M059J (cell line): ENCODE measurements at places on chromosomes 5 and 9. TPM values are rescaled to one million over a fixed set of nuclear protein-coding genes. Genes with fewer than 3 reads are reported as not detected.
A peak's percentile ranks its signal among the peaks of the same experiment; 100 is the strongest.

GRCh38 chr5:71537687-71538086 is 49.5 kb upstream of the MCCC2 start:
- no peak for DNase-seq

- DNase-seq = no peak
Observed at GRCh38 chr5:2742921-2743679, 8.4 kb downstream of the IRX2 start.

- peak; percentile 9 for DNase-seq
Observed at GRCh38 chr9:2181792-2182191, 166.6 kb downstream of the SMARCA2 start.

DNA sequence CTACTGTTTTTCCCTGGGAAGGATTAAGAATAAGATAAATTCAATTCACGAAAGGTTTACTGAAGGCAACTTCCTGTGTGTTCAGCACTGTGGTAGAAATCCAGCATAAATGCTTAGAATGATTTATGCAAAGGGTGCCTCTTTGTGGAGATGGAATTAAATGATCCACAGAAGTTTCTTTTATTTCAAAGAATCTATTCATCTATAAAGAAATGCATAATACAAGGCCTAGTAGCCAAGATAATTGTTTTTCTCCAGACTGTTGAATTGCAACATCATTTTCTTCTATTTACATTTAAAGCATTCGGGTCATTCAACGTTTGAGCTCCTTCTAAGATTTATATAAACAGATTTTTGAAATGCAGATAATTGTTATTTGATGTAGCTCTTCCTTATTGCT is 138.8 kb upstream of the NFIL3 start:
- no peak for DNase-seq

GRCh38 chr5:98268162-98268860 is 505.2 kb upstream of the RGMB start:
- no peak for DNase-seq

- peak; percentile 38 for DNase-seq
Observed at GRCh38 chr5:101679816-101680215, 616.3 kb downstream of the SLCO4C1 start.

DNA sequence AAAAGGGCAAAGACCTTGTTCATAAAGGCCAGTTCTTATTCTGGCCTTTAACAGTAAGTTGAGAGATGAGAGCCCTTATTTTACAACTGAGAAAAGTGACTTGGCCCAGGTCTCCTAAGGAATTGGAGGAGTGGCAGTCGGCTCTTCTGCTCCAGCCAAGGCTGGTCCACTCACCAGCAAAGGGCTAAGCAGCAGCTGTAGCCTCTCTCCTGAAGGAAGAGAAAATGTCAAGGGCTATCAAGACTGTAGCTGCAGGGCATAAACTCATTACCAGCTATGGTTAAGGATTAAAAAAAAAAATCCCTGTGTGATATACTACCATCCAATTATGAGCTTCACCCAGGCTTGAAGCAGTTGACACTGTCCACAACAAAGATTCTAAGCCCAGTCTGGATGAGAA is 138.6 kb upstream of the RAD23B start:
- peak; percentile 23 for DNase-seq

DNA sequence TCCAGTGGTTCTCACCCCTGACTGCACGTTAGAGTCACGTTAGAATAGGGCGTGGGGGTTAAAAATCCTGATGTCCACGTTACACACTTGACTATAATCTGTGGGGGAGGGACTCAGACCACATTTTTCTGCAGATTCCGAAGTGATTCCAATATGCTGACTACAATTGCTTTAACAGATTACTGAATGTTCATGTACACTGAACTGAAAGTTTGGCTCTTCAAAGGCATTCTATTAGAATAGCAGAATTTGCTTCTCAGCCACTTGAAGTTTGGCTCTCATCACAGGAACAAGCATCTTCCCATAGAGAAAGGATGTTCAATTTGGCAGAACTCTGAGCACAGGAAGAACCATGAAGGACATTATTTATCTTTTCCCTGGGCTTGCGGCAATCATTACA is 84.5 kb downstream of the HAPLN1 start:
- DNase-seq = no peak

GRCh38 chr5:43412156-43412555 is at the start of gene CCL28:
Gene CCL28 (minus strand): TSS chr5:43412391. CDS start chr5:43412316, 75 bp downstream.
- no peak for DNase-seq

- no peak for DNase-seq
Observed at GRCh38 chr9:135307300-135307699, 172.3 kb upstream of the PPP1R26 start.

DNA sequence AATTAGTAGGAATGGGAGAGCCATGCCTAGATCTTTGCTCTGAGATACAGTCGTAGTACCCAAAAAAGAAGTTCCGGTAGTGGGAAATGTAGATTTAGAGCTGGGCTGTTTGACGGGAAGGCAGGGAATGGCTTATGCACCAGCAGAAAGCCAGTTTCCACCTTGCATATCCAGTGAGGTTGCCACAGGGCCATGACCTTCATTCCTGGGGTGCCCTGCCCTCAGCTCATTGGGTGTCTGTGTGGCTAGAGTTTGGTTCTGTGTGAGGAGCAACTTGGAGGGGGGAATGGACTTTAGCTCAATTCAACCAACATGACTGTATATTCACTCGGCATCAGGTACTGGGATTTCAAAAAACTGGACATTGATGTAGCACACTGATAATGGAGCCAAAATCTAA is 300.1 kb downstream of the MLLT3 start:
- no peak for DNase-seq

GRCh38 chr9:69173891-69174615 is at the start of gene TJP2:
Gene TJP2 (plus strand): TSS chr9:69174277. CDS start chr9:69174373, 96 bp downstream.
- peak; percentile 80 for DNase-seq

- no peak for DNase-seq
Observed at GRCh38 chr5:51651476-51651875, 268.2 kb downstream of the ISL1 start.

- DNase-seq = peak; percentile 87
Observed at GRCh38 chr5:14036514-14036913, 92.0 kb upstream of the DNAH5 start.

DNA sequence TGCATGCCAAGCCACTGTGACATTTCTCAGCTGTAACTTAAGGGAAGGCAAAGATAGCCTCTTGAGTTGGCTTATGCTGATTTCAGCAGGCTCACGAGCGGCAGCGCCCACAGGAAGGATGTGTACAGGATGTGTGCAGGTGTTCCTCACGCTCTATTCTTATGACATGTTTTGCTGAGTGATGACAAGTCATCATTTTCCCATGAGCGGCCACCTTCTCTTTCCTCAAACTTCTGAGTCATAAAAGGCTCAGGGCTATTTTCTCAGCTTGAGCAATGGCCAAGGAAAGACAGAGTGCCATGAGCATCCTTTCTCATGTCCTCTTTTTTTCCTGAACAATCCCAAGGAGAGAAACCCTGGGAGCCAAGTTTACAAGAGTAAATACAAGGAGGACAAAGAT is 365.9 kb downstream of the PLK2 start:
- DNase-seq = peak; percentile 95

DNA sequence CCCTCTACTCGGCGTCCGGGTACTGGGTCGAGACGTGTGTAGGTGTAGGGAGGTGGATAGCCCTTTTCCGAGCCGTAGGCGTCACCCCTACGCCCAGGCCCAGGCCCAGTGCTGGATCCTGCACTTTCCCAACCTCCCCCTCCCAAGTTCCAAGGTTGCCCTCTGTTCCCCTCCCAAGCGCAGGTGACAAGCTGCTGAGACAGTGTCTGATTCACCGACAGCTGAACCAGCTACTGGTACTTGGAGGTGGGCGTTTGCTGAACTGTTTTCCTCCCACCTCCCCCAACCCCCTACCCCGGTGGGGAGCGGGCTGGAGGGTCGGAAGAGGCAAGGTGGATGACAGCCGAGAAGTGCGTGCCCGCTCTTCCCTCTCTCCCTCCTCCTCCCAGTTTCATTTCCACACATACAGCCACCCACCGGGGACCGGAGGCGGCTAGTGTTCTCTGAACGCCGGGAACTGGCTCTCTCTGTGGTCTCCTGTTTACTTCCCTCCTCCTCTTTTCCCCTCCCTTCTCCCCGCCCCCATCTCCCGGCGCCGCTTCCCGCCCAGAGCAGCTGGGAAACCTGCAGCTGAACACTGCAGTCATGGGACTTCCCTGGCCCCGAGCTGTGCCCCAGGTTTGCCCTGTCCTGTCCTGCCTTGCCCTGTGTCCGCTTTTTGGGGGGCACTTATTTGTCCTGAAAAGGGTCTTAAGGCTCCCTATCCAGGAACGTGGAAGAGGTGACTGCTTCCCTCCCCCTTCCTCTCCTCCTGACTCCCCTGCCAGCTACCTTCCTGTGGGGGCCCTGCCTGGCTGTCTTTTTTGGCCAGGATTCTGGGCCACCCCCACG is 6.2 kb upstream of the KLF9 start:
- peak; percentile 94 for DNase-seq

GRCh38 chr5:82694711-82695285 is 382.4 kb downstream of the TMEM167A start:
- no peak for DNase-seq

DNA sequence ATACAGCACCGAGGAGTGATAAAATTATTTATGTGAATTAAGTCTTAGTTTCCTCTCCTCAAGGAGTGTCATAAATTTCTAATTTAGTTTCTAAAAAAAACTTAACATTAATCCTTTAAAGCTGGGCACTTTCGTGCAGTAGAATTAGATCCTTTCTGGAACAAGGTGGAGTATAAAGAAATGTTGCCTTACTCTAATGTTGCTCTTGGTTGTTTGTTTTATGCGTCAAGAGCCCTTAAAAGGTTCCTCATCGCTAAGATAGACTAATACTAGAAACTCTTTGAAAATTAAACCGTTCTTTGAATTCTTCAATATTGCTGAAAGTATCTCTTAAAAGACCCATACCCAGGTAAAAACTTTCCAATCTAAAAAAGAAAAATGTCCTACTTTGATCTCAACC is 83.6 kb upstream of the PLPP1 start:
- no peak for DNase-seq

- peak; percentile 45 for DNase-seq
Observed at GRCh38 chr9:15724016-15724415, 171.2 kb downstream of the CCDC171 start.

GRCh38 chr5:172194985-172195774 is 1.2 kb downstream of the EFCAB9 start:
- no peak for DNase-seq

DNA sequence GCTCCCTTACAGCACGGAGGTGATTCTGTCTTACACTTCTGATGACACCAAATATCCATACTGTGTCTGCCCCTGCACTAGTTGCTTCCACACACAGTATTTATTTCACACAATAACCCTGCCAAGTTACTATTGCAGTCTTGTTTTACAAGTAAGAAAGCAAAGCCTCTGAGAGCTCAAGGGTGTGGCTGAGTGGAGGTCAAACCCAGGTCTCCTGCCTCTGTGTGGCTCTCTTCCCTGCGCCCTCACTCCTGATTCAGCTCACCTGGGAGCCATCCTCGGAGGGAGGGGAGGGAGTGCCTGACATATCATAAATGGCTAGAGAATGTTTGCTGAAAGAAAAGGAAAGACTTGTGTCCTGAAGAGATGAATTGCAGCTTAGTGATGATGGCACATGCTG is 41.0 kb downstream of the MVB12B start:
- no peak for DNase-seq

DNA sequence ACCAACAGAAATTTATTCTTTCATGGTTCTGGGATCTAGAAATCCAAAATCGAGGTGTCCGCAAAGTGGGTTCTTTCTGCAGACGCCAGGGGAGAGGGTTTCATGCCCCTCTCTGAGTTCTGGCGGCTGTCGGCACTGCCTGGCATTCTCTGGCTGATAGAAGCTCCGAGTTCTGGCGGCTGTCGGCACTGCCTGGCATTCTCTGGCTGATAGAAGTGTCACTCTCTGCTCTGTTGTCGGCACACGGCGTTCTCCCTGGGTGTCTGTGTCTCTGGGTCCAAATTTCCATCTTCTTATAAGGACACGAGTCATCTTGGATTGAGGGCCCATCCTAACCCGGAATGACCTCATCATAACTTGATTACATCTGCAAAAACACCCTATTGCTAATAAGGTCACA is 7.6 kb downstream of the GFI1B start:
- no peak for DNase-seq

GRCh38 chr9:125475385-125475784 is 213.8 kb downstream of the GAPVD1 start:
- no peak for DNase-seq

DNA sequence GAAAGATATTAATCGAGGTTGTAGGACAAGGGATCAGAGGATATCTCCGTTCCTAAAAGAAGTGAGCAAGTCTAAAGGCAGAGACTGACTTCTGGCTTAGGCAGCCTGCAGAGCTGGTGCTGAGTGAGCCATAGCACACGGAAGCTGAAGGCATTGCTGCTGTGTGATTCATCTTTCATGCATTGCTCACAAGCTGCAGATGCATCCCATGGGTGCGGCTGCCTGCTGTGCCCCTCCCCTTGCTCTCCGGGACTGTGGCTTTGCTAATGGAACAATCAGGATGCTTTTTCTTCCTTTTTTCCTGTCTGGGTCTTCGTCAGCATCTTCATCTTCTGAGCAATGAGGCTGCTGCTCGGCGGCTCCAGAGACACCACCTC is 341.4 kb downstream of the DIRAS2 start:
- peak; percentile 70 for DNase-seq

DNA sequence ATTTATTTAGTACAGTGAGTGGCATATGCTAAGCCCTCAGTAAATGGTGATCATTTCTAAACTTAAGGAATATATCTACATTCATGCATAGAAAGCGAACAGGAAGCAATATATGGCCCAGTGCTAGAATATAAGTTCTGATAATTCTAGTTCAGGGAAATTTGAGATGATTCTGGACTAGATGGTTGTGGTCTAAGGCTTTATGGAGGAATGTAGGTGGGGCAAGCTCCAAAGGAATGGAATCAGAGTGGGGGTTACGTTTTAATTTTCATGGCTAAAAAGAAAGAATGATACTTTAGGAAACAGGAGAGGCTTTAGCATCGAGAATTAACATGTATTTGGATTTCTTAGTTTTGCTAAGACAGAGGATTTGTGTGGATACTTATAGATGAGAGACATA is 56.1 kb downstream of the MTREX start:
- no peak for DNase-seq

The NKD2 gene
- 0.17 and 0.32 TPM in 2 replicates for total RNA-seq

The FAM169A gene
- 5.3 and 10.7 TPM in 2 replicates for total RNA-seq

The CDC20B gene
- total RNA-seq = not detected in 2 replicates

The WDR38 gene
- total RNA-seq = not detected in 2 replicates

The CDH9 gene
- not detected in 2 replicates for total RNA-seq

The PCDHGC5 gene
- 2.0 and 2.2 TPM in 2 replicates for total RNA-seq
